RWPE1 (cell line): ENCODE measurements at places on chromosomes 4 and X.

- no peak for DNase-seq
Measured at GRCh38 chrX:23501974-23502373, 165.3 kb upstream of the PRDX4 start.

DNA sequence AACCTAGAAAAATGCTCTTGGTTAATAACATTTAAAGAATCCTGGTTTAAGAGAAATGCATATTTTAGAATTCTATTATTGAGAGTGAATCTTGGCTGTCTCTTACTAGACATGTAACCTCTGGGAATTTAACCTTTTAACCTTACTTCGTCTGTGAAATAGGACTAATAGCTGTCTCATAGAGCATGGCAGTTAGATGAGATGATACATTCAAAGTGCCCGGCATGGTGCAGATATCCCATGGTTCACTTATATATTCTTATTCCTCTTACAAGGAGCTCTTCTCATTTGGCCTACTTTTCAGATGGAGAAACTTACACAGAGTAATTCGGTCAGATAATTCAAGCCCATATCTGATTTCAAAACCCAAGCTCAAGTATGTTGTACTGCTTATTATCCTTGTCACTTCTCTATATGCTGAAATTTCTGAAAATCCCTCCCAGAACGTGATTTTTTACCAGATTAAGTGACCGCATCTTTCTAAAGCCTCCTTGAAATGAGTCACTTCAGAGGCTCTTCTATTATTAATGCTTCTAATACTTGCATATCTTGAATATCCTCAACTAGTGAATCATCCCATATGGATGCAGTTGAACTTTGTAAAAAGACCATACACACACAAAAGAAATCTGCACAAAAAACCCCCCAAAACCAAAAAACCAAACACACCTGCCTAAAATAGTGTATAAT, 4.9 kb downstream of the CDKN2AIP start:
- DNase-seq: no peak

GRCh38 chr4:21290562-21290961, 590.3 kb downstream of the PACRGL start:
- no peak for DNase-seq

- no peak for DNase-seq
Measured at GRCh38 chrX:150234126-150234525, 129.0 kb upstream of the MAMLD1 start.

- DNase-seq: peak; percentile 43
Measured at GRCh38 chr4:11585506-11585905, 156.8 kb upstream of the HS3ST1 start.

GRCh38 chr4:27129871-27130366, 269.3 kb downstream of the STIM2 start:
- no peak for DNase-seq

GRCh38 chrX:115561605-115562479, 868 bp downstream of the PLS3 start:
- DNase-seq: peak; percentile 32

DNA sequence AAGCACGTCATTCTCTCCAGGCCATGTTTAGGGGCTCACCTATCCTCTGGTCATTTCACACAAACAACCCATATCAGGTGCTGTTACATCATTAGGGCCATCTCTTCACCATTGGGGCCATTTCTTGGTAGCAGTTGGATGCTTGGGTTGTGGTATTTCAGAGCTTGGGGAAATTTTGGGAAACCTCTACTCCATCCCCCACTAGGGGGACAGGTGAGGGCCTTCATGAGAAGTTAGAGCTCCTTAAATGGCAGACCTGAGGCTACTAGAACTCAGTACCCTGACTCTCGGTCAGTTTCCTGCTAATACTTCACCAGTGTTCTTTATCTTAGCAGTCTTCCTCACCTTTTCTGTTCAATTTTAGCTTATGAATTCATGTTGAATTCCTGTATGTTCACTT, 50.2 kb downstream of the ZNF827 start:
- no peak for DNase-seq

GRCh38 chr4:35912174-35912573, 332.1 kb downstream of the ARAP2 start:
- DNase-seq: no peak

- peak; percentile 30 for DNase-seq
Measured at GRCh38 chrX:134520860-134521390, 61.0 kb downstream of the HPRT1 start.

GRCh38 chr4:124839786-124840390, 127.4 kb upstream of the ANKRD50 start:
- DNase-seq: no peak

DNA sequence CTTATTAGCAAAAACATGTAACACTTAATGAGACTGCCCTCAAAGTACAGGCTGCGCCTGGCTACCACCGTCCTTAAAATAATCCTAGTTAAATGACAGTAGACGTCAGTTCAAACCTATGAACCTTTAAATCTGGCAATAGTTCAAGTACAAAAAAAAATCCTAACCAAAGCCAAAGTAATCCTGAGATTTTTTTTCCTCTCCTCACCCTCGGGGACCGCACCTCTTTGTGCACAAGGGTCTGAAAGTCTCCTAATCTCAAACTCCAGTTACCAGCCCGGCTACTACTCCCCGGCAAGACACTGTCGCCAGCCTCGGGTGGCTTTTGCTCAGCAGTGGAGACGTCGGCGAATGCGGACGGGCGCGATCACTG, 439 bp downstream of the SEC31A start:
- DNase-seq: no peak

DNA sequence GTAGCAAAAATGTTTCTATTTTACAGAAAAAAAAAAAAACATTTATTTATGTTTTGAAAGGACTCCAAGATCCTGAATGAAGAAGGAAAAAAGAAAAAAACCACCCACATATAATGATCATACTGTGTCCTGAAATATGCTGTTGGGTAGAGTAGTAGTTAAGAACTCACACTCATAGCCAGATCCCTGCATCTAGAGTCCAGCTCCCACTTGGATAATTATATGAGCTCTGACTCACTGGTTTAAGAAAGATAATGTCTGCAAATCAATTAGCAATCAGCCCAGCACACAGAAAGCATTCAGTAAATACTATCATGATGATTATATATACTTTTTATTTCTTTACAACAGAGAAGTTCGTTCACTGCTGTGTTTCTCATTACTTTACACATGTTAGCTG, 46.7 kb upstream of the MXRA5 start:
- no peak for DNase-seq
